Urinary bladder (tissue), 4 donors: ENCODE measurements at places on chromosomes 13 and 19. TPM values are rescaled to one million over a fixed set of nuclear protein-coding genes. Genes with fewer than 3 reads are reported as not detected.

- DNase-seq = no peak
Observed at GRCh38 chr19:4016486-4016885, 8.9 kb downstream of the PIAS4 start.

DNA sequence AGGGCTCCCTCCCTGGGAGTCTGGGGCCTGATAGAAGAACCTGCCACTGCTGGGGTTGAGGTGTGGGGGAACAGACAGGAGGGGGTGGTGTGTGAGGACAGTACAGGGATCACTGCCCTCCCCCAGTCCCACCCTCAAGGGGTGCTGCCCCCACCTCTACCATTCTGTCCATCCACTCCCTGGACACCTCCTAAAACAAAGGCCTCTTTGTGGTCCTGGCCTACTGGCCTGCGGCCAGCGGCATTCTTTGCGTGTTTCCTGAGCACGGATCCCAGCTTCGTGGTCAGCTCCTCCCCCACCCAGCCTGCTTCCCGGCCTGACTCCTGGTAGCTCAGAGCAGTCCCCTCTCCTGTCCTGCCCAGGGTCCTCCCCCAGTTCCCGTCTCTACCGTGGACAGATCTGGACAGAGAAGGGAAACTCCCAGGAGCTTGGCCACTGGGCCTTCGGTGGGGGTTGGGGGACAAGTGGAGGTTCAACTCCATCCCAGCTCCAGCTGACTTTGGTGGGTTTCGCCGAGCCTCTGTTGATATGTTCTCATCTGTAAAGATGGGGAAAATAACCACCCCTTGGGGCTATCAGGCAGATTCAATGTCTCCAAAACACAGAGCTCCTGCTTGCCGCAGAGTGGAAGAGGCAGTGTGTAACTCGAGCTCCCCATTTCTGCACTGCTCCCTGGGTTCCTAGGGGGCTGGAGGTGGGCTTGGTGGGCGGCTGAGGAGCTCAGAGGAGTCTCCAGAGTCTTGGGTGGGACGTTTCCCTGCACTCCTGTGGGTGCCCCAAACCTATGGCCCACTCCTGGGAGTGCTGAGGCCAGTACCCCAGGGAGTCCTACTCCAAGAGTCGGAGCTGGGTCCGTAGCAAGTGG is 48.7 kb downstream of the LYL1 start:
- DNase-seq = no peak

DNA sequence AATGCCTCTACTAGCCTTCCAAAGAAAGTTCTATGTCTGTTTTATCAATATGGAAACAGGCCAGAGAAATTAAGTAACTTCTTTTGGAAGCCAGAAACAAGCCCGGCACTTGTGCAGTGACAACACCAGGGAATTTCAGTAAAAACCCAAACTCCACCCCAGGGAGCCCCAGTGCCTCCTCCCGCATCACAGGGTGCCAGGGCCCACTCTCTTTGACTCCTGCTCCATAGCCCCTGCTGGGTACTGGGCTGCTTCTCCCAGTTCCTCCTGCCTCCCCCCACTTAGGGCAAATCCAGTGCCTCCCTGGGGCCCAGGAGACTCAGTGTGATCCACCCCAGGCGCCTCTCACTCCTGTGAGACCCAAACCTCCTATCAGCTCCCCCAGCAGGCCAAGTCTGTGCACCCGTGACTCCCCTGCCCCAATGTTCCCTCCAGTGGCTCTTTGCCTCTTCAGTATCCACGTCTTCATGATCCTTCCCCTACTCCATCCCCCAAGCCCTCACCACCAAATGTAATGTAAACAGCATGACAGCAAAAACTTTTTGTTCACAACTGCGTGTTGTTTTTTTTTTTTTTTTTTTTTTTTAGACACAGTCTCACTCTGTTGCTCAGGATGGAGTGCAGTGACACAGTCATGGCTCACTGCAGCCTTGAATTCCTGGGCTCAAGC is 2.3 kb upstream of the FFAR3 start:
- no peak for DNase-seq

DNA sequence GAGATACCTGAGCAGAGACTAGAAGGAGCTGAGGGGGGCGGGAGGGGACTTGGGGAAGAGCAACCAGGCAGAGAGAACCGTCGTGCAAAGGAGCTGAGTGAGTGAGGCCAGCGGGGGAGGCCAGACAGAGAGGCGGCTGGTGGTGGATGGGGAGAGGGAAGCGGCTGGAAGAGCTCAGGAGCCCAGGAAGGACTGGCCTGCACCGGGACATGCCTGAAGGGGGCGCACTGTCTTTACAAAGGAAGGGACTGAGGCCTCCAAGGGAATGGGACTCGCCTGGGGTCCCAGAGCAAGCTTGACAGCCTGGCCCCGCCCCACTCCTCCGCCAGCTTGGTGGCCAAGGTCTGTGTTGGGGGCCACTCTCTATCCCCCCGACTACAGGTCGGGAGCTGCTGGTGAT is 14.9 kb downstream of the ONECUT3 start:
- DNase-seq = no peak

- no peak for DNase-seq
Observed at GRCh38 chr19:6044056-6044805, 66.1 kb downstream of the RFX2 start.

DNA sequence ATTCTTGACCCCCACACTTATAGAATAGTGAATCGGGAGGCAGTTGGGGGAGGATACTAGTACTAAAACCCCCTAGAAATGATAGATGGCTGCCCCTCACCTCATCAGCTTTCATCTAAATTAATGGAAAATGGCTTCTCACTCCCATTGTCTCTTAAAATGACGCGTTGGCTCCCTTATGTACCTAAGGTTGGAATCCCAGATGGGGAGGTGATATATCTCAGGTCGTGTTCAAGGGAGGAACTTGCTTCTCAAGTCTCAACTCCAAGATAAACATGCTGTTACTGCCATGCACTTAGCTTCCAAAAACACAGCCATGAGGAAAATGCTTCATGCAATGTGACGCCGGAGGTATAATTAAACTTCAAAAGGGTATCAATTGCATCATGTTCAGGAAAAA is 18.8 kb upstream of the UBE2L5 start:
- no peak for DNase-seq

GRCh38 chr19:5156231-5156986 is 184.2 kb downstream of the PTPRS start:
- DNase-seq = no peak

DNA sequence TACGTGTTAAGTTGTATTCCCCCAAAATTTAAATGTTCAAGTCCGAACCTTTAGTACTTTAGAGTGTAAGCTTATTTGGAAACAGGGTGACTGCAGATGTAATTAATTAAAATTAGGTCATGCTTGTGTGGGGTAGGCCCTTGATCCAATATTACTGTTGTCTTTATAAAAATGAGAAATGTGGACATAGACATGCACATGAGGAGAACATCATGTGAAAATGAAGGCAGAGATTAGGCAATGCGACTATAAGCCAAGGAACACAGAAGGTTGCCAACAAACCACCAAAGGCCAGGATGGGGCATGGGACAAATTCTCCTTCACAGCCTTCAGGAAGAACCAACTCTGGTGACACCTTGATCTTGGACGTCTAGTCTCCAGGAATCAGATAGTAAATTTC is 1698.4 kb upstream of the SLC10A2 start:
- no peak for DNase-seq

GRCh38 chr19:43465468-43466120 is at the start of gene LYPD3:
Gene LYPD3 (minus strand): TSS chr19:43465608. CDS start chr19:43465571, 37 bp downstream.
- DNase-seq = no peak

DNA sequence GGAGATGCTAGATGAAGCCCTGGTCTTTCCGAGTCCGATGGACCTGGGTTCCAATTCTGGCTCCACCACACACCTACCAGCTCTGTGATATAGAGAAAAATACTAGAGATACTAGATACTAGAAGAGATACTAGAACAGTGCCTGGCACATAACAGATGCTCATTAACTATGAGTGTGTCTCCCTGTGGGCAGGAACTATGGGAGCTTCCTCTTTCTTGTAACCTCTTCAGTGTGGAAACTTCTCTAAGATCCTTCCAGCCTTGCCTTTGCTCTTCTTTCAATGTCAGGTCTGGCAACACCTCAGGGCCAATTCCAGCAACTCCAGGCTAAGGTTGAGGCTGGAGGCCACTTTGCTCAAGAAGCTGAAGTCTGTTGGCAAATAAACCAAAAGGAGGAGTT is 143.9 kb downstream of the KATNAL1 start:
- no peak for DNase-seq

GRCh38 chr13:98880677-98881076 is 97.2 kb downstream of the DOCK9 start:
- DNase-seq = no peak

DNA sequence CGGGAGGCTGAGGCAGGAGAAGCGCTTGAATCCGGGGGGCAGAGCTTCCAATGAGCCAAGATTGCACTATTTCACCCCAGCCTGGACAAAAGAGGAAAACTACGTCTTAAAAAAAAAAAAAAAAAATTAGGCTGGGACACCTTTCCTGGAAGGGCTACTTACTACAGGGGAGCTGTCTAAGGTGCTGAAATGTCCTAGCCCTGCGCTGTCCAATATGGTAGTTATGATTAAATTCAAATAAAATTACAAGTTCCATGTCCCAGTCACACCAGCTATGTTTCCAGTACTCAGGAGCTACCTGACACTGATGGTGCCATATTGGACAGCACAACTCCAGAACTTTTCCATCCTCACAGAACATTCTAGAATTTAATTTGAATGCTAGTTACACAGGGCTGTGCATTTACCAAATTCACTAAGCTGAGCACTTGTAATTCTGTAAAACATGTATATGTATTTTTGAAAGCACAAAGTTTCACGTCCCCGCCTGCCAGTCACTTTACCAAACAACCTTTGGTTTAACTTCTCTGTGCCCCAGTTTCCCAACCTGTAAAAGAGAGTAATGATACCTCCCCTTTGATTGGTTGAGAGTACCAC is 9.2 kb upstream of the ZSCAN22 start:
- no peak for DNase-seq

- DNase-seq = no peak
Observed at GRCh38 chr19:33226550-33227241, 1.0 kb upstream of the SLC7A10 start.

GRCh38 chr19:13834244-13835069 is 39.2 kb downstream of the ZSWIM4 start:
- no peak for DNase-seq

GRCh38 chr19:31718032-31718431 is 368.8 kb upstream of the TSHZ3 start:
- DNase-seq = no peak

DNA sequence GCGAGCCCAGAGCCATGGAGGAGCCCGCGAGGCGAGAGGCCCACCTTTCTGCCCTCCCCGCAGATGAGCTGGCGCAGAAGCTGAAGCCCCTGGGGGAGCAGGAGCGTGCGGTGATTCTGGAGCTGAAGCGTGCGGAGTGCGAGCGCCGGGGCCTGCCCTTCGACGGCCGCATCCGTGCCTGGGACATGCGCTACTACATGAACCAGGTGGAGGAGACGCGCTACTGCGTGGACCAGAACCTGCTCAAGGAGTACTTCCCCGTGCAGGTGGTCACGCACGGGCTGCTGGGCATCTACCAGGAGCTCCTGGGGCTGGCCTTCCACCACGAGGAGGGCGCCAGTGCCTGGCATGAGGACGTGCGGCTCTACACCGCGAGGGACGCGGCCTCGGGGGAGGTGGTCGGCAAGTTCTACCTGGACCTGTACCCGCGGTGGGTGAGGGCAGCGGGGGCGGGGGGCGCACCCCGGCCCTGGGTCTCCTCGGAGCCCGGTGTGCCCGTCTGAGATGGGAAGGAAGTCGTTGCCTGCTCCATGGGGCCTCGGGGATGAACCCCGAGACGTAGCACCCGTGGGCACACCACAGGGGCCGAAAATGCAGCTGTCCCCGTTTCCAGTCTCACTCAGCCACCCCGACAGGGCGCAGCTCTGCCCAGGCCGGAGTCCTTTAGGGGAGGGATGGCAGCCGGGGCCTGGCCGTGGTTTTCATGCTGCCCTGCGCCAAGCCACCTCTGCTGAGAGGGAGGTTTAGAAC is 12.1 kb upstream of the ZNF554 start:
- no peak for DNase-seq

IRGC gene
- not detected for polyA plus RNA-seq

JSRP1 gene
- 1.3 TPM for polyA plus RNA-seq

ZNF90 gene
- 3.3 TPM for polyA plus RNA-seq

OR4F17 gene
- polyA plus RNA-seq = not detected

TIMM29 gene
- 19.7 TPM for polyA plus RNA-seq

NTF4 gene
- polyA plus RNA-seq = 4.1 TPM

COG3 gene
- polyA plus RNA-seq = 16.9 TPM

CEACAM16 gene
- not detected for polyA plus RNA-seq

FAM124A gene
- 5.9 TPM for polyA plus RNA-seq

CEACAM6 gene
- not detected for polyA plus RNA-seq
